ENCODE measurements at places on chromosomes 3 and 15.
A peak's percentile ranks its signal among the peaks of the same experiment; 100 is the strongest.

GRCh38 chr15:46526726-46527110 lies 891.9 kb downstream of the SQOR start:
- no peak for DNase-seq

DNA sequence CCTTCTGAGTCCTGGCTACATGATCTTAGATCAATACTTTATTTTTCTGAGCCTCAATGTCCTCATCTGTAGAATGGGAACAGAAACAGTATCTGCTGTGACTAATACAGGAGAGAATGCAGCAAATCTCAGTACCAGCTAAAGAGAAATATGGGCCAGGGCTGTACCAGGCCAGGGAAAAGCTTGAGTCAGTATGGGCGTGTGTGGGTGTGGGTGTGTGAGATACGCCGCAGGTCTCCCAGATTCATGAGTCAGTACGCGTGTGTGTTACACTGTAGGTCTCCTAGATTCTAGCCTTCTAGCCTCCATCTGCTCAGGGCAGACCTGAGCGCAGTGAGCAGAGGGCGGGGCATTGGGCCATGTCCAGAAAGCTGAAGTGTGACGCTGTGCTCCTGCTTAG lies 15.2 kb downstream of the GNAI2 start:
- no peak for DNase-seq

DNA sequence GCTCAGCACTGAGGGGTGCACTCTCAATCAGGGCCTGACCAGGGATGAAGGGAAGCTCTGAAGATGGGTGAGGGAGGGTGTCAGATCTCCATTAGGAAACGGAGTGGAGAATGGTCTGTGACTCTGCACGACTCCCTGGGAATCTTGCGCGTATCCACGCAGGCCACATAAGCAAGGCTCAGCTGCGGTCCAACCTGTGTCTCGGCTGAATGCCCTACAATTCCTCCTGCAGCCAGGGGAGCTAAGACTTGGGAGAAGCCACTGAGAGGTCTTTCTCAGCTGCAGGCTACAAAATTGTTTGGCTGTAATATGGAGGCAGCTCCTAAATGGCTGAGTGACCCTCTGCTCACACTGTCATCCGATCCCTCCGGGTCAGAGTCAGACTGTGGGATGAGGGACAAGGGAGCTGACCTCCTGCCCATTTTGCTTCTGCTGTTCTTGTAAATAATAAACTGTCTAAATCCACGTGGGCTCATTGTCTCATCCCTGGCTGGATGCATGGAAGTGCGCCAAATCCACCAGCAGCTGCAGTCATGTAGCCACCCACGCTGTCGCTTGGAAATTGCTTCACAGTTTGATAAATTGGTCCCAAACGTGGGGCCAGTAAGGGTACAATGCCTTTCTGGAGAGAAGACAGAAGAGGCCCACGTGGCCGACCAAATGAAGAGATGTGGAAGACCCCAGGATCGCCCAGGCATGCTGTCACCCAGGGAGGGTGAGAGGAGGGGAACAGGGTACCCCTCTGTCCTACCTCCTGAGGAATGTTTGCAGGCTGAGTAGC lies 30.5 kb downstream of the ALS2CL start:
- DNase-seq, result peak; percentile 36

GRCh38 chr3:149792452-149793270 lies at the start of gene ANKUB1:
ANKUB1 (minus strand) TSS chr3:149792554; CDS start chr3:149792366, 188 bp downstream.
- DNase-seq, result no peak

- DNase-seq, result no peak
Observed at GRCh38 chr3:47772788-47773187, 8.9 kb downstream of the SMARCC1 start.

GRCh38 chr15:83081256-83082014 lies 14.4 kb upstream of the BTBD1 start:
- DNase-seq, result no peak

GRCh38 chr3:11010426-11011165 lies 18.0 kb downstream of the SLC6A1 start:
- no peak for DNase-seq

DNA sequence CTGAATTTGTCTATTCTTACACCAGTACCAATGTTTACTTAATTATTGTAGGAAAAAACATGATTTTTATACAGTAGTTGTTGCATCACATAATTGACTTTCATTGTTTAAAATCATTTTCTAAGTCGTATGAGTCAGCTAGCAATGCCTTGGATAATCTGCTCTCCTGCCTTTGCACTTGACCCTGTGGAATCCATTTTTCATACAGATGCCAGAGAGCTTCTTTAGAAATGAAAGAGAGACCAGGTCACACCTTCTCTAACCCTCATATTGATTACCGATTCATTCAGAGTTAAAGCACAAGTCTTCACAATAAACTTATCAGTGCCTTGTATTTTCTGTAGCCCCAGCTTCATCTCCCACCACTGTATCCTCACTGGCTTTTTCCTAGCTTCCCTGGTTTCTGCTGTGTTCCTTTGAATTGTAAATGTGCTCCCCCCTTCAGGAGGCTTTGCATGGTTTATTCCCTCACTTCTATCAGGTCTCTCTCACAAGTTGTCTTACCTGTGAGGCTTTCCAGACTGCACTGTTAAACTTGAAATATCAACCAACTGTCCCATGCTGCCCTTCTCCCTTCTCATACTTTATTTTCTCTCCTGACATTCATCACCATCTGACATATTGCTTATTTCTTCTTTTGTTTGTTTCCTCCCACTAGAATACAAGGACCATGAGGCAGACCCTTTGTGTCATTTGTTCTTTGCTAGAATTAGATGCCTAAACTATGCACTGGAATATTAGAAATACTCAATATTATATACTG lies 662.0 kb upstream of the GBE1 start:
- DNase-seq, result no peak

DNA sequence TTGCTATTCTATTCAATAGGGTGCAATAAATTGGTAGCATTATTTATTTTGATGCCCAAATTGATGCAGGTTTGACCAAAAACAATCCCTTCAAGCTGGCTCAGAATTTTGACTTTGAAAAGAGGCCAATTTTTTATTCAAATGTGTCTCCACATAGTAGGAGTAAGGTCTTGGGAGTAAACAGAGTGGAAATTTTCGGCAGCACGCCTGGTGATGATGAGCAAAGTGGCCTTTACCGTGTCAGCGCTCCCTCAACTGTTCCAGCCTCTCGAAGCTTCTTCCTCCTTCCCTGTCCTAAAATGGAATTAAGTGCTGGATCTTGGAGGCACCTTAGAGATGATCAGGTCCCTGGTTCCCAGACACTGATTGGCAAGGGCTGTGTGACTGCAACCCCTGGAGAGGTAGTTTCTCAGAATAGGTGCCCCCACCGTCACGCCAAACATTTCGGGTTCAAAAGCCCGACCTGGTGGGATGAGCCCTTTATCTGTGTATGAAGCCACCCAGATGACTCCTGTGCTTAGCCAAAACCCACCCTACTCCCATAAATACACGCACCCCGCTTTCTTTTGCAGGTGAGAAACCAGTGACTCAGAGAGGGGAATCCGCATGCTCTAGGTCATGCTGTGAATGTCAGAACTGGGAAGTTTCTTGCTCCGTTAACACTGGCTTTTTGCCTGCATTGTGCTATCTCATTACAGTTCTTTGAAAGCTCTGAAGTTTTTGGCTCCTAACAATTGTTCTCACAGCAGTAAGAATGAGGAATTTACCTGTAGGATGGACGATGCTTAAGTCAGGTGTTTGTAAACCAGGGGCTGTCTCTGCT lies 89.1 kb downstream of the CRYGS start:
- no peak for DNase-seq

GRCh38 chr3:16013568-16013967 lies 160.9 kb upstream of the GALNT15 start:
- no peak for DNase-seq
